ENCODE measurements at places on chromosomes 3 and 15.

DNA sequence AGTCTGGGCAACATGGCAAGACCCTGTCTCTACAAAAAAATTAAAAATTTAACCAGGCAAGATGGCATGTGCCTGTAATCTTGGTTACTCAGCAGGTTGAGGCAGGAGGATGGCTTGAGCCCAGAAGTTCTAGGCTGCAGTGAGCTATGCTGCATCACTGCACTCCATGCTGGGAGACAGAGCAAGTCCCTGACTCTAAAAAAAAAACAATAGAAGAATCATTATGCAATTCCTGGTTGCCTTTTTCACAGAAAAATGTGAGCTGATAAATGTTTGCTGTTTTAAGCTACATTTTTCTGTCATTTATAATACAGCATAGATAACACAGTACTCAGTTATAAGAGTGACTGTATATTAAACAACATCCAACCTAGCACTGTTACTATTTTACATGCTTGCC, 148.8 kb downstream of the SCAPER start:
- DNase-seq, result no peak

DNA sequence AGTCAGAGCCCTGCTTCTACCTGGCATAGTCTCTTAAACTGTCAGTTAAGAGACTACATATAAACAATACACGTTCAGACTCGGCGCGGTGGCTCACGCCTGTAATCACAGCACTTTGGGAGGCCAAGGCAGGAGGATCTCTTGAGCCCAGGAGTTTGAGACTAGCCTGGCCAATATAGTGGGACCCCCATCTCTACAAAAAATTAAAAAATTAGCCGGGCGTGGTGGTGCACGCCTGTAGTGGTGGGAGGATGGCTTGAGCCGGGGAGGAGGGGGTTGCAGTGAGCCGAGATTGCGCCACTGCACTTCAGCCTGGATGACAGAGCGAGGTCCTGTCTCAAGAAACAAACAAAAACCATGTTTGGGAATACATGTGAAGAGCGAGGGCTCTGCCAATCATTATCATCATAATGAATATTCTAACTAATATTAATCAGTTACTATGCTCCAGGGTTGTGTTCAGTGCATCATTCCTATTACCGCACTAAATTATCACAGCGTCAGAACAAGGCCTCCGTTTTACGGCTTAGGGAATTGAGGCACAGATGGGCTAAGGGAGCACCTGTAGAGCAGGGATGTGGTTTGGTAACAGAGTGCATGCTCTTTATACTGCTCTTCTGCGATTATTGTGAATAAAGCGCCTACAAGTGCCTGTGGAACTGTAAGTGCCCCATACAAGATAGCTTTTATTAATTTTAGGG, 844 bp upstream of the UQCC5 start:
- no peak for DNase-seq

GRCh38 chr15:71271327-71271726, 156.1 kb downstream of the THSD4 start:
- no peak for DNase-seq

- no peak for DNase-seq
Measured at GRCh38 chr15:45773149-45773548, 138.3 kb downstream of the SQOR start.

GRCh38 chr3:122271246-122271898, 53.7 kb upstream of the CSTA start:
- no peak for DNase-seq

DNA sequence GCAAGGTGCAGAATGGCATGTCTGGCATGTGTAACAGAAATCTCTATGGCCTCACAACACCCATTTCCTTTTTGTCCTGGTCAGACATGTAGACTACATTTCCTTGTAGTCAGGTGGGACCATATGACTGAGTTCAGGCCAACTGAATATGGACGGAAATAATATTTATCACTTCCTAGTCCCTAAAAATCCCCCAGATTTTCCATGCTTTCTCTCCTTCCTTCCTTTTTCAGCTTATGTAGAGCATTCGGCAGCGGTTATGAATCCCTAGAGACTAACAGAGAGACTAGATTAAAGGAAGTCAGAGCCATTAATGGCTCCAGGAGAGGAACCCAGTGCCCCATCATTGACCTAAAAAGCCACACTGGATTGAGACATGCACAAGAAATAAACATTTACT, 35.8 kb downstream of the SLC9A9 start:
- no peak for DNase-seq

DNA sequence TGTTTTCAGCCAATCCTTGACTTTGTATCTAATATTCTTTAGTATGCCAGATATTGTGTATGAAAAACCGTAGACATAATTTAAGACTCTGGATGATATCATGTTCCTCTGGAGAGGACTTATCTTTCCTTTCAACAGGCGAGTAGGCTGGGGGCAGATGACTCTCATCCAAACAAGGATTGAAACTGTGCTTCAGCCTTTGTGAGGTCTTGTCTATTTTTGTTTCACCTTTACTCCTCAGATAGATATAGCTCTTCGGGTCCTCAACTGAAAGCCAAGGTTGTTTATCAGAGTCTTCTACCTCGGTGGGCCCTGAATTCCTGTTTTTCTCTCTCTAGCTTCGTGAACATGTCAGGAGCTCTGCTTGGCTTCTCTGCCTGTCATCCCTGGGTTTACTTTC, 66.0 kb downstream of the C3orf20 start:
- DNase-seq, result no peak

DNA sequence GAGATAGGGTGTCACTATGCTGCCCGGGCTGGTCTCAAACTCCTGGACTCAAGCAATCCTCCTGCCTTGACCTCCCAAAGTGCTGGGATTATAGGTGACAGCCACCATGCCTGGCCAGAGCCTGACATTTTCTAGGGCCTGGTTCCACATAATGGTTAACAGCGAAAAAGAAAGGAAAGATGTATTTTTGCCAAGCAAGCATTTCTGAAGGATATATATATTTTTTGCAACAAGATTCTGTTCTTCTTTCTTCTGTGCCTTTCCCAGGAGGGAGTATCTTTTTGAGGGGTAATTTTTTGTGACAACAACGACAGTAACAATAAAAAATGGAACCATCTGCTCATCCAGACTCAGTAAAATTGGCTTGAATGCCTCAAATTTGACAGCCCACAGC, 8.3 kb upstream of the DNAJA4 start:
- no peak for DNase-seq

GRCh38 chr3:44321335-44321734, 17.2 kb upstream of the TCAIM start:
- DNase-seq, result no peak

GRCh38 chr15:86929461-86929860, 849.8 kb downstream of the AGBL1 start:
- DNase-seq, result no peak

DNA sequence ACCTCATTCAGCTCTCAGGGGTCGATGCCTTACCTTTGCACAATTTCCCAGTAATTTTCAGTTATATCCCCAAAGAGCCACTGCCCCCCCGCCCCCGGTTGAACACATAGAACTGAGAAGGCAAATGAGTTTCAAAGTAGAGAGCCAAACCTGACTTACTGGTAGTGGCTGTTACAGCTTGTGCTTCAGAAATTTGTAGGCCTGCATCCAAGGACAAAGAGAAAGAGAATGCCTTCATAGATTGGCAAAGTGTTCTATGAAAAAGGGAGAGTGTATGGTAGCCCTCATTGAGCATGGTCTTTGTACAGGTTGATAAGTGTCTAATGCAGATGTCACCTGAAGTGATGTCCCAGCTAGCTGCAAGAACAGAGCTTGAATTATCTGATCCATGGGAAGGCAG, 13.9 kb downstream of the SEMA6D start:
- DNase-seq, result no peak

GRCh38 chr3:36505393-36505792, 125.1 kb downstream of the STAC start:
- no peak for DNase-seq

DNA sequence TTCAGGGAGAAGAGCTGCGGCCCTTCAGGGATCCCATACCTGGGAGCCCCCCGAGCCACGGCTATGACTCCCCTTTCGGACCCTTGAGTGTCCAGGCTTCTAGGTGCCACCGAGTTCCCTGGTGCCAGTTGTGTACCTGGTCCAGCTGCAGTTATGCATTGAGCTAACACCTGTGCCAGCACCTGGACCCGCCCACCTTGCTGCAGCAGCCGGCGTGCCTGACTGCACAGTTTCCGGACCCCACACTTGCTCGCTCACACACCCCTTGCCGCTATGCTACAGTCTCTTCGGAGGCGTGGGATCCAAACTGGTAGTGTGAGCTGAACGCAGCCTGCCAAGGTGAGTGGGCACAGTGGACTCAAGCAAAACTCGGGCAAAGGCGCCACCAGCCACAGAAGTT, 284.5 kb upstream of the ROBO1 start:
- DNase-seq, result no peak

DNA sequence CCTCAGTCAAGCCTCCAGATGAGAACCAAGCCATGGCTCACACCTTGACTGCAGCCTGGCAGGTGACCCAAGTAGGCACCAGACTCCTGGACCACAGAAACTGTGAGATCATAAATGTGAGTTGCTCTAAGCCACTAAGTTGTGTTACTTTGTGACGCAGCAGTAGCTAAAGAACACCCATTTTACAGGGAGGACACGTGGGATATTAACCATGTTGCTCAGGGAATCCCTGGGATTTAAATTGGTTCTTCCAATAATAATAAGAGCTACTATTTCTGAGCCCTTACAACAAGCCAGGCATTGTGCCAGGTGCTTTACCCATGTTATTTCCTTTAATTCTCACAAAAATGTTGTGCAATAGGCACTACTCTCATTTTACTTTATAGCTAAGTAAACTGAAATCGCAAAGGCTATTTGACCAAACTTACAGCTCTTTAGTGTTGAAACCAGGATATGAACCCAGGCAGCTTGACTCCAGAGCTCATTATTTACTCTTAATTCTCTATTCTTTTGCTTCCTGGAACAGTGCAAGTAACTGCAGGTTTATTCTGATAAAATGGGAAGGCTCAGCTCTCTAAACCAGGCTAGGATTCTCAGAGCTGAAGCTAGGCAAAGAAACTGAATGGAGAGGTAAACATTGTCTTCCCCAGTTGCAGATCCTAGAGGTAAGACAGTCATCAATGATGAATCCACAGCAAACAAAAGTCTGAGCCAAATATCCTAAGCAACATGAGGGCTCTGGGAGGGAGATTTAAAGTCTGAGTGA, 294.4 kb downstream of the KBTBD8 start:
- no peak for DNase-seq

DNA sequence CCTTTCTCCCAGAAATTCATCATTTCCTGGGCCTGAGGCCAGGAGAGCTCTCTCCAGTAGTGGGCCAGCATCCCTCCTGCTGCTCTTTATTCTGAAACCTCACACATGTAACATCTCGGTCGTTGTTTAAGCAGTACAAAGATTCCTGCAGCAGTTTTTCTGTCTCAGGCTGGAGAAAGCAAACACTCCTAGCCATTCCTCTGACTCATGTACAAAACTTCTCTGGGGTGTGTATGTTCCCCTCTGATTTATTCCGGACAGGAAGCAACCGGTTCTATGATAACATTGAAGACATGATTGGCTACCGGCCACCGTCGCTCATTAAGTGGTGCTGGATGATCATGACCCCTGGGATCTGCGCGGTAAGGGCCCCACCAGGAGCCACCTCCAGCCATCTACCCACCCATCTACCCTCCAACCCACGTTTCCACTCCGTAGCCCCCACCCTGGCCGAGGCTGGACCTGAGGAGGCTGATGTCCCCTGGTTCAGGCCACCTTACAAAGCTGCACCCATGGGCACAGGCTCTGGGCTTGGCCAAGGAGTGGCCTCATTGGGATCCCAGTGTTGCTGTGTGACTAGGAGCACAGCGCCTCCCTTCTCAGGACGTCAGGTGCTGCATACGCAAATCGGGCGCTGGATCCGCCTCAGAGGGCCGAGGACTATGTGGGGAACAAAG, 58.6 kb upstream of the SLC6A1 start:
- DNase-seq, result no peak

- no peak for DNase-seq
Measured at GRCh38 chr15:98525661-98526001, 122.7 kb upstream of the IGF1R start.

GRCh38 chr15:71697236-71697635, 113.1 kb upstream of the NR2E3 start:
- DNase-seq, result no peak

DNA sequence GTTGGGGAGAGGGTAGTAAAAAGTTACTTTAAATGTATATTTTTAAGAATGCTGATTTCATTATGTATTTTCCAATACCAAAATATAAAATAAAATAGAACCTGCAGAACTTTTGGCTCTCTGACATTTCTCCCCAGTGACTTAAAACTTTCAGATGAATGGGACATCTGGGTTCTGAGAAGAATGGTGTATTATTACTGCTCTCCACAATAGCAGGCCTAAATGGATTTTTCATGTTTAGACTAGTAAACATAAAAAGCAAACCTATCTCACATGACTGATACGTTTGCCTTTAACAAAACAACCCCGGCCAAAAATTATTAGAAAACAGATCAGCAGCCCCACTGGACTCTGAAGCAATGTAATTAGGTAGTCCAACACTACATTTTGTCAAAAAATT, 73.8 kb downstream of the FHIT start:
- DNase-seq, result no peak

DNA sequence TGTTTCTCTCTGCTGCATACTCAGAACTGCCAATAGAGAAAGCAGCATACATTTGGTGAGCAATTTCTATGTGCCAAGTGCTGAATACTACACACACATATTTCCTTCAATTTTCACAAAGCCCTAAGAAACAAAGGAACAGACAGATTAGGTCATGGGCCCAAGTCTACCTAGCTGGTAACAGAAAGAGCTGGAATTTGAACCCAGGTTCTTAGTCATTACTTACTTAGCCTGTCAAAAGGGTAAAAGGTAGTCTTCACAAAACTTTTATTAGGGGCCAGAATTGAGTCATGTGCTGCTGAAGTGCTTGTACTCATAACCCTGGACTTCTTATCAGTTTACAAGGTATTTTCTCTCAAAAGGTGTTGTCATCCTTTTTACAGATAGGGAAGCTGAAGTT, 10.4 kb upstream of the ABHD17C start:
- no peak for DNase-seq

DNA sequence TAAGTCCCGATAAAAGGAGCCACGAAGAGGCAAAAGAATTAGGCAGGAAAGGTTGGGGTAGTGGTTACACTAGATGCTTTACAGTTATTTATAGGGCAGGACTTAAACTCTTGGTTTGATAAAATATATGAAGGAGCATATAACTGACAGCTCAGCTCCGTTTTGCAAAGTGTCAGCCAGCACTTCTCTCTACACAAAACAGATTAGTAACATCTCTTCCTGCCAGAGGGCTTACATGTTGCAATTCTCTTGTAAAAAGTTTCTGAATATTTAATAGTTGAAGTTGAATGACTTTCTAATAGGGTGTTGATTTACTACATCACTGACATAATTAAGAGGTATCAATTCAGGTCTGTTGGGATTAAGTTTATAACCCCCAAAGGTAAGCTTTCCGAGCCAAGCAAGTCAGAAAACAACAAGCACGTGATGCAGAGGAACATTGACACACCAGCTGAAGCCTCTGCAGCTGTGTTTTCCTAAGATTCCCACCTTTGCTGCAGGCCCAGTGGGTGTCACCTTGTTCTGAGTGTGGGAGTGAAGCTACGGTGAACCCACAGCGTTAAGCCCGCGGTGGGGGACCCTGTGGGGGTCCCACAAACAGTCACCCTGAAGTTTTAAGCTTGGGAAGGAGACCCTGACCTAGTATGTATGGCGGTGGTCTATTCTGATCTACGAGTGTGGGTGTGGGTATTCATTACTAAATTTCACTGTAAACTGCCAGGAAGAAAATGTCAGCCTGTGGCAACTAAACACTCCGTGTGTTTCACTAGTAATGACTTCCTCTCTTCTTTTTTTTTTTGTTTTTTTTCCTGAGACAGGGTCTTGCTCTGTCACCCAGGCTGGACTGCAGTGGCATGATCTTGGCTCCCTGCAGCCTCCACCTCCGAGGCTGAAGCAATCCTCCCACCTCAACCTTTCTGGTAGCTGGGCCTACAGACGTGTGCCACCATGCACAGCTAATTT, 22.0 kb upstream of the ATP13A3 start:
- no peak for DNase-seq

All from memory B cell (primary cell).